ENCODE measurements at places on chromosomes 5 and 9.

DNA sequence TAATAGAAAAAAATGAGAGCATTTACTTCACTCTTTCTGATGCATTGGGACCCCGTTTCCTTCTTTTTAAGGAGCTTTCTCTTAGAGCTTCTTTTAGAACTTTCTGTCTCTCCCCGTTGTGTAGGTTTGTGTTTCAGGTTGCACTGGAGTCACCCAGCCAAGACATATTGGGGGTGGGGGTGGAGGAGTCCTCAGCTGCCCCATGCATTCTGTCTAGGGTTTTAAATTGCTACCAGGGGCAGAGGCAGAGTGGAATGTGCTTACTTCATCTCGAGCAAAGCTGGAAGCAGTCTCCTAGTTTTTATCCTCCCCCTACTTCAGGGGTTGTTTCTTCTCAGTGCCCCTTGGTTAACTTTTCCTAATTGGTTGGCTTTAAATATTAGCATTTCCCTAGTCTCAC lies 9.4 kb downstream of the OR2K2 start:
- no peak for DNase-seq

GRCh38 chr9:29183971-29184370 lies 1610.7 kb upstream of the C9orf72 start:
- DNase-seq, result no peak

- DNase-seq, result no peak
Observed at GRCh38 chr9:118782790-118783463, 586.3 kb downstream of the BRINP1 start.

GRCh38 chr9:37559125-37559524 lies 17.1 kb downstream of the FBXO10 start:
- no peak for DNase-seq

DNA sequence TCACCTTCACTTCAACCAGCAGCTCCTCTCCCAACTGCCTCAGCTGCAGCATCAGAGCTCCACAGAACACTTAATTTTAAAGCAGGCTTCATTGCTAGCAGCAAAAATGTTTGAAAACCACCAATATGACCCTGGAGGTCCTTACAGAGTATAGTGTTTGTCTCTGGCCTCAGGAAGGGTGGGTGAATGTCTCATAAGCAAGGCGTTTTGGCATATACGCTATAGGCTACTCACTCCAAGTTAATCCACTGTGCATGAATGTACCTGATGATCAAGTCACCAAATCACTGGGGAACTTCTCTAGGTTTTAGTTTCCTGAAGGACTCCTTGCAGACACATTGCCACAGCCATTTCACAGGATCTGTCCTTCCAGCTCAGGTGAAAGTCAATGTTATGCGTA lies 125.3 kb downstream of the GABBR2 start:
- DNase-seq, result no peak

DNA sequence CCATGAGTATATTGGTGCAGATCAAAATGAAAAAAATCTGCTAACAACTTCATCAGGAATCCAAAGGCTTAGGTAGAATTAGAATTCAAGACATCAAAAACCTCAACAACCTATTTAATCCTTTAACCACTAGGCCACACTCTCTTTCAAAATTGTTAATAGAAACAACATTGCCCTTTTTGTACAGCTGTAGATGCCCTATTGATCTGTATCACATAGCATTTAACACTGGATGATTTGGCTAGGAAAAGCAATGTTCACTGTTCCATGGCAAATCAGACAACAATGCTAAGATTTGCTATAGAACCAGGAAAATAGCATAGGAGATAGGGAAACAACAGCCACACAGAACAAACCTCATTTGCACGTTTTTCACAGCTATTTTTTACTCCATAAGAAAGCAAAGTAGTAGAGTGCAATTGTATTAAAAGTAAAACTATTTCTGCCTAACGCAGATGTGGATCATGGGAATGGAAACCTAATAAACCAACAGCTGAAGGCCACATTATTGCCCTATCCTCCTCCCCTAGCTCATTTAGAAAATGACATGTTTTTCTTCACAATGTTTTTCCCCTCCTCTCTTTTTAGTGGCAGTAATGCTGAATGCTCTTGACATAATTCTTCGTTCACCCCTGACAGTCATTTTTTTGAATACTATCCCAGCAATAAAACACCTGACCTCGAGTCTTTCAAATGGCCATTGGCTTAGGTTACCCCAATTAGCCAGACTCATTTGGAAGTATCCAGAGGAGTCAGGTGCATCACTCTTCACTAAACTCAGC lies 373.0 kb upstream of the CCNH start:
- DNase-seq, result no peak

DNA sequence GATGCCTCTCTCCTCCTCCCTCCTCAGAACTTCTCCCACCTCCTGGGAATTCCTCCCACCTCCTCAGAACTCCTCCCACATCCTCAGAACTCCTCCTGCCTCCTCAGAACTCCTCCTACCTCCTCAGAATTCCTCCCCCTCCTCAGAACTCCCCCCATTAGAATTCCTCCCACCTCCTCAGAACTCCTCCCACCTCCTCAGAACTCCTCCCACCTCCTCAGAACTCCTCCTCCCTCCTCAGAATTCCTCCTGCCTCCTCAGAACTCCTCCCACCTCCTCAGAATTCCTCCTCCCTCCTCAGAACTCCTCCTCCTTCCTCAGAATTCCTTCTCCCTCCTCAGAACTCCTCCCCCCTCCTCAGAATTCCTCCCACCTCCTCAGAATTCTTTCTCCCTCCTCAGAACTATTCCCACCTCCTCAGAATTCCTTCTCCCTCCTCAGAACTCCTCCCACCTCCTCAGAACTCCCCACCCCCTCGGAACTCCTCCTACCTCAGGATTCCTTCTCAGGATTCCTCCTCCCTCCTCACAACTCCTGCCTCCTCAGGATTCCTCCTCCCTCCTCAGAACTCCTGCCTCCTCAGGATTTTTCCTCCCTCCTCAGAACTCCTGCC lies 23.9 kb downstream of the SLC46A2 start:
- no peak for DNase-seq

All from GM06990 (cell line).